ENCODE measurements at places on chromosomes 16 and 17.
A peak's percentile ranks its signal among the peaks of the same experiment; 100 is the strongest.

DNA sequence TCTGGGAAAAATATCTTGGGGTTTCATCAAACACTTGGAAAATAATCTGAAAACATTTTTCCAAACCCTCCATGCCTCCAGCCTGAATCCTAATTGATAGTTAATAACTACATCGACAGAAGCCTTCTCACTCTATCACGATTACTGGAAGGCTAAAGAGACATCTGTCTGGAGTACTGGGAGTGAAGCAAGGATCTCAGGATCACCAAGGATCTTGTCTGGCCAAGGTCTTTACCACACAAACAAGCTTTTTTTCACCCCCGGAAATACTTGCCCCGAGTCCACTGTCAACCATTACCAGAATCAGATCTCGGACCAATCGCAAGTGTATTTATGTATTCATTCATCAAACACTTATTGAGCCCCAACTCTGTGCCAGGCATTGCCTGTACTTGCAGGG, 28.3 kb upstream of the CRISPLD2 start:
- no peak for DNase-seq

DNA sequence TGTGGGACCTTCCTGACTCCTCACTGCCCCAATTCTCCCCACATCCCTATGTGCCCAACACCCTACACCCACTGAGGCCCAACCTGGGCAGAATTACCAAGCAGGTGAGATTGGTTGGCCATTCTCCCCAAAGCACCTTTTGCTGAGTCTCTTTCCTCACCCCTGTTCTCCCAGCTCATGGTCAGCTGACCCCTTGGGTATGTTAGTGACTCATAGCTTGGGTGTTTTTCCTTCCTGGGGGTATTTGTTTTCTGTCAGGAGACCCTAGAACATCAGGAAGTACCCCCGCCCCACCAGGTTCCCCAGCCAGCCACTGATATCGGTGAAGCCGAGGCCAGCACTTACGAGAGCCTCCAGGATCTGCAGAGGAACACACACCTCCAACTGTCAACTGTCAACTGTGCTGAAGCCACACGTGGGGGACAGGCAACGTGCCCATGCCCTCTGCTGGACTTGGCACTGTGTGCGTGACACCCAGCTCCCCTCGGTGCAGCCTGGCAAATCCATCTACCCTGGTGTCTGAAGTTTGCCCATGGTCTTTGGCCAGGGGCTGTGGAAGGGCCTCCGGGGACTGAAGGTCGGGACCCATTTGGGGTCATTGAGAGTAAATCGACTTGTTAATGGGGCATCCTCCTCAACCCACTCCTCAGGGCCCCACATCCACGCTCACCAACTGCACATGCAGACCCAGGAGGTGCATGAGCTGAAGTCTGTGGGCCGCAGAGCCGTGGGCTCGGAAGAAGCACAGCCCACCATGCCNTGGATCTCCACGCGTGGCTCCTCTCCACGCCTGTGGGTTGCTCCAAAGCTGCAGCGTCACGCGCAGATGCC, 53.1 kb downstream of the METRNL start:
- DNase-seq: no peak

- no peak for DNase-seq
These were observed 8.7 kb downstream of the PPP1R9B start for GRCh38 chr17:50141745-50142110.

- no peak for DNase-seq
These were observed 53.1 kb upstream of the USP7 start for GRCh38 chr16:9016824-9017223.

GRCh38 chr16:11972128-11972527, 4.4 kb upstream of the SNX29 start:
- no peak for DNase-seq

DNA sequence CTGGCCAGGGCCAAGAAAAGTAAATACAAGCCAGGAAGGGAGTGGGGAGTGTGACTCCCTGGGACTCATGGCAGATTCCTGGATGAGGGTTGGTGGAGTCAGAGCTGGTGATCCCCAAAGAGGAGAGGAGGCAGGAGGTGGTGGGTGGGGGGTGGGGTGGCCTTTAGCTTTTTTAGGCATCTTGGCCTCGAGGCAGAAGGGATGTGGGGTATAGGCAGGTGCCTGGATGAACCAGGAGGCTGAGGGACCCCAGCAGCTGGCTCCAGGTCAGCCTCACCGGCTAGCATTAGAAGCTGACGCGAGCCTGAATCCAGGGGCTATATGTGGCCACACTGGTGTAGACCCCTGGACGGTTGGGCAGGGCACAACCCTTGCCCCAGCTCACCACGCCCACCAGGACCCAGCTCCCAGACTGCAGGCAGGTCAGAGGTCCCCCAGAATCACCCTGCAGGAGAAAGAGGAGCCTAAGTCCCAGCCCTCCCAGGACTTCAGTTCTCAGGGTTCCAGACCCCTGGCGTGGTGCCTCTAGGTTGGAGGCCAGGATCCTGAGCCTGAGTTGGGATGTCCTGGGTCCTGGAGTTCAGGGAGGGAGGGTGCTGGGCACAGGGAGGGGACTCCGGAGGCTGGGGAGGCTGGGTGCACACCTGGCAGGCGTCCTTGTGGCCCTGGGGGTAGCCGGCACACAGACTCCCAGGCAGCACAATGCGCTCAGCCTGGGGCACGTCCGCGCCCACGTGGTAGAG, 2.8 kb downstream of the PRSS33 start:
- no peak for DNase-seq

- no peak for DNase-seq
These were observed 3.0 kb upstream of the PIK3R6 start for GRCh38 chr17:8870406-8871040.

- no peak for DNase-seq
These were observed 6.2 kb upstream of the CBFA2T3 start for GRCh38 chr16:88983165-88983564.

DNA sequence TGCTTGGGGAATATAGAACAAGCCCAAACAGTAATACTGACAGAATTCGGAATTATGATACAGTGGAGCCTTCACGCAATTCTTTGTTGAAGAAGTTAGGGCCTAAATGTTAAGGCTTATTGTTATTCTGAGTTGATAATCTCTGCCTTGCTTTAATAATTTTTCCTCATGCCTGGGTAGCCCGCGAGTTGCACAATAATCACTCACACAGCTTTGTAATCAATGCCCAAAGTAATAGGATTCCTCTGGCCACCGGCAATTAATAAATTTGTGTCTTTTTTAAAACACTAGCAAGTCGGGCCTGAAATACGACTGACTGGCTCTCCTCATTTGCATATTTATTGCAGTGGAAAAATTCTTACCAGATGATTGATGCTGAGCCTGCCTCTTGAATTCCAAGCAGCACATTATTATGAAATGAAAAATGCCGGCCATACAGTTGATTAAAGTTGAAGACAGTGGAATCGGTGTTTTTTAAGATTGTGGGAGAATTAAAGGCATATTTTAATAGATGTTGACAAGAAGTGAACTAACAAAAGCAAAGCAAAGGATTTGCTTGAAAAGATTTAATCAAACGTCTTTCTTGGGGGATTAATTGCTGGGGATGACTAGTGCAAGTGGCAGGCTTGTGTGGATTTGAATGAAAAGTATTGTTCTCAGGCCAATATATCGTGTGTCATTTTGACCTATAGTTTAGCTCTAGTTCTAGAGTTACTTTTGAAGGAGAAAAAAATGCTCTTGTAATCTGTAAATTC, 30.2 kb downstream of the AATF start:
- no peak for DNase-seq

DNA sequence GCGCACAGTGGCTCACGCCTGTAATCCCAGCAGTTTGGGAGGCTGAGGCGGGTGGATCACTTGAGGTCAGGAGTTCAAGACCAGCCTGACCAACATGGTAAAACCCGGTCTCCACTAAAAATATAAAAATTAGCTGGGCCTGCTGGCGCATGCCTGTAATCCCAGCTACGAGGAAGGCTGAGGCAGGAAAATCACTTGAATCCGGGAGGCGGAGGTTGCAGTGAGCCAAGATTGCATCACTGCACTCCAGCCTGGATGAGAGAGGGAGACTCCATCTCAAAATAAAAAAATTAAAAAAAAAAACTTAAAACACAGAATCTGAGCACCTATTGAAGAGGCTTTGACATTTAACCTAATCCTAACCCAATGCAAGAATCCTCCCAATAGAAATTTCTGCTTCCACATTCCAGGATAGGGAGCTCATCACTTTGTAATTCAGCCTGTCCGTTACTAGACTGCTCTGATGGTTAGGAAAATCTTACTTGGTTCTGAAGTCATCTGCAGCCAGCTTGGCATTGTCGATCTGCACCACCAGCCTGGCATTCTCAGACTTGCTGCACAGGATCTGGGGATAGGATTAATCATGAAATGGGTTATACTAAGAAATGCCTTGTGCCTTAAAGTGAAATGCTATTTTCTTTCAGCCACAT, 2.1 kb downstream of the KRT33B start:
- peak; percentile 86 for DNase-seq

DNA sequence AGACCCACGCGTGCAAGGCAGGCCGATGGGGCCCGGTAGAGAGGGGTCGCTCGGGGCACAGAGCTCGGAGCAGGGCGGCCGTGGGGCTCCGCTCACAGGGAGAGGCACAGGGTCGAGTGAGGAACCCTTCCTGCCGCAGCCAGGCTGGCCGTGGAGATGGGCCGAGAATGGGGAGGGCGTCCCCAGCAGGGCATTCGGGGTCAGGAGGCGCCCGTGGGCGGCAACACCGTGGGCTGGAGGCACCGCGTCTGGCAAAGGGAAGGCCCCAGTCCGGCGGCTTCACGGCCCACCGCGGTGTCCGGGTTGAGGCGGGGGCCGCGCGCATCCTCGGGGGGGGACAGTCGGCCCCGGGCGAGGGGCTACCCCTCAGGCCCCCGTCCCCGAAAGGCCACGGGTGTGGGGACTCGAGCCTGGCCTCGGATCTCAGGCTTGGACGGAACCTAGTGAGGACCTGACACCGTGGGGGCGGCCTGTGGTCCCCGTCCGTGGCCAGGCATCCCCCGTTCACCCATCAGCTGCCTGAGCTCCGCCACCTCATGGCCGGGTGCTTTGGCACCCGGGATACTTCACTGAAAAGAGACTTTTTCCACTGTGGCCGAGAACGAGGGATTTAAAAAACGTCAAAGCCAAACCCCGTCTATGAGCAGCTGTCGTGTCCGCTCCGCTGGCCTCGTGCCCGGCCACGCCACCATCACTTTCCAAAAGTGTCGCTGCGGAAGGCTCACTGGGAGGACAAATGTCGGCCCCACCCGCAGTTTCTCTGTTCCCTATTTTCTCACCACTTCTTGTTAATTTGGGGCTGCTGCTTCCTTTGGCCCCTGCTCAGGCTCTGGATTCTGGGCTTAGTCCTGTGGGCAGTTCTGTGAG, 73.6 kb downstream of the METRNL start:
- no peak for DNase-seq

- DNase-seq: no peak
These were observed 104.7 kb downstream of the PITPNC1 start for GRCh38 chr17:67481808-67482207.

DNA sequence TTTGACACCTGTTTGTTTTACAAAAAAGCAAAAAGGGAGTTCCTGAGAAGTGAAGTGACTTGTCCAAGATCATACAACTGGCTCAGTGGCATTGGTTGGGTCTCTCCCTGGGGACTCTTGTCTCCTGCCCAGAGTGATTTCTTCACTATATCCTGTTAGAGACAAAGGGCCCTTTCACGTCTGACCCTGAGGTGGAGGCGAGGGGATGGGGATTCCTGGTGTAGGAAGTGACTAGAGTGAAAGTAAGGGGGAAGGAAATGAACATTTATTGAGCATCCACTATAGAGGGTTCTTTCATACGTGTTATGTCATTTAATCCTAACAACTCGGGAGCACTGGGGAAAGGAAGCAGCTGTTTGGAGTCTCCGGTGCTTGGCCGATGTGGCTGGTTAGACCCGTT, 9.0 kb downstream of the ITGB3 start:
- no peak for DNase-seq
